T-cell (primary cell): ENCODE measurements at places on chromosomes 11 and 22. TPM values are rescaled to one million over a fixed set of nuclear protein-coding genes. Genes with fewer than 3 reads are reported as not detected.

Gene EFCAB6
- total RNA-seq, result 0.26 TPM

Gene CDC42EP2
- total RNA-seq, result 0.69 TPM

Gene OR5A1
- not detected for total RNA-seq

Gene RIC3
- total RNA-seq, result 37.5 TPM

Gene KCNQ1OT1
- total RNA-seq, result 0.35 TPM

Gene APOBEC3H
- total RNA-seq, result 1.1 TPM

Gene OR5B21
- total RNA-seq, result 0.90 TPM

Gene CCDC34
- 2.5 TPM for total RNA-seq

Gene PEX26
- total RNA-seq, result 32.9 TPM

Gene SCGB1A1
- total RNA-seq, result not detected

Gene SLCO2B1
- not detected for total RNA-seq

DNA sequence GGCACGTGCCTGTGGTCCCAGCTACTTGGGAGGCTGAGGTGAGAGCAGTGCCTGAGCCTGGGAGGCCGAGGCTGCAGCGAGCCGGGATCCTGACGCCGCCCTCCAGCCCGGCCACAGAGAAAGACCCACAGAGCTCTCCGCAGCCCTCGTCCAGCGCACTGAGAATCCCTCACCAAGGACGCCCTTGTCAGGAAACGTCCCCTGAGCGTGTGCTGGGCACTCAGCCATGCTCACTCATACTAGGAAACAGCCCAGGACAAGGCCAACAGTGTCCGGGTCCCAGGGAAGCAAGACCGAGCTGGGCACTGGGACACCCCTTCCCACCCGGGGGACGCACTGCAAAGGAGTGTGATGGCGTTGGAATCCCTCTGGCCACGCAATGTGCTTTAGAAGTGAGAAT, 14.5 kb downstream of the DEAF1 start:
- no peak for DNase-seq

DNA sequence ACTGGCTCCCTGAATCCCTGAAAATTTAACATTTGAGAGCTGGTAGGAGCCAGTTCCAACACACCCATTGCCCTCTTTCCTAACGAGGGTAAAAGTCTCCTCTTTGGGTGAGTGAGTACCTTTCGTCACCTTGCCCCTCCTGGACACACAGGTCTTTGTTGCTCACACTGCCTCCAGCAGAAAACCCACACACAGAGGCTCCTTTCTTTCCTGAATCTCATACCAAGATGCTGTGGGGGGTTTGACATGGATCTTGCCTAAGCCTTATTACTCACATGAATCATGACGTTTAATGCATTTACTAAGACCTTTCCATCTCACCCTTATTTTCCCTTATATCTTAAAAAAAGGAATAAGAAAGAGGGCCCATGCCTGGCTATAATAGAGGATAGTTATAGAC, 53.0 kb downstream of the PARVA start:
- no peak for DNase-seq

DNA sequence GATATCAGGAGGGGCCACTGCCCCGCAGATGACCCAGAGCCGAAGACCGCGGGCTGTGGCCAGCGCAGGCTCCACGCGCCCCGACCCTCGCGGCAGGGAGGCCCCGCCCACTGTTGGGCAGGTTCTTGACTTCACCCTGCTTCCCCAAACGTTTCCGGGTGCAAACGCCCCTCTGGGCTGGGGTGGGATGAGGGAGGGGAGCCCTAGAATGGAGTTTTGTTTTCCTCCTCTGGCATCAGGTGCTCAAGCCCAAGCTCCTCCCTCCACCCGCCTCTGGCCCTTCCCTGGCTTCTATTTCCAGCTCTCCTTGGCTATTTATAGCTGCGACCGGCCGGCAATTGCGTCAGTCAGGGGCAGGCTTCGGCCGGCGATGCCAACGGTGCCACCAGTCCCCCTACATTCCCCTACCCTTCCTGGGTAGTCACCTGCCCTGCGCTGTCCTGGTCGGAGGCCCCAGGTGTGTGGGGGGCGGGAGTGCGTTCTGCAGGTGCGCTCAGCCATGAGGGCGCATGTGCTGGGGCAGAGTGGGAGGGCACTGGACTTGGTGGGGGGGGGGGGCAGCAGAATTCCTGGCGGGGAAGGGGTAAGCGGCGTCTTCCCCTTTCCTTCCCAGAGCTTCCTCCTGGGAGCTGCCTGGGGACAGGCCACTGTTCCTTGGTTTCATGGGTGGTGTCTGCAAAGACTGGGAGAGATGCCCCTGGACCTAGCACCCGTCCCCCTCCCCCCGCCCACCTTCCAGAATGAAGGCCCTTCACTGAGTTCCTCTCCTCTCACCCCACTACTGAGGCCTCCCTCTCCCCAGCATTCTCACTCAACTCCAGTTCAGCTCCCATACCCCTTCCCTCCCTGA, 23.6 kb downstream of the DUSP8 start:
- no peak for DNase-seq

- no peak for DNase-seq
Observed at GRCh38 chr11:33585586-33586209, 114.9 kb downstream of the C11orf91 start.

DNA sequence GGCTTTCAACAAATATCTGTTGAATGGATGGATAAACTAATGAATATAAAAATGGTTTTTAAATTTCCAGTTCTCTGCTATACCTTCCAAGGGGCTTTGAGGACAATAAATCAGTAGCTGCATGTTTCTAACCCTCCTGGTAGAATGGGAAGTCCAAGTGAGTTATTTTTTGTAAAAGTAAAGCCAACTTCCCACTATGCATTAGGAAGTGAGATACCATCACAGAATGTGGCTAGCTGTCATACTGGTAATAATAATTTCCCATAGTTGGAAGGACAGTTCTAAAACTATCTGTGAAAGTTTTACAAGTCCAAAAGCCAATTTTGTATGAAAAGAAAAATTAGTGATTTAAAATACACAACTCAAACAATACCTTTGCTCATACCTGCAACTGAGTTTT, 50.0 kb downstream of the TMEM123 start:
- no peak for DNase-seq

- peak; percentile 63 for DNase-seq
Observed at GRCh38 chr11:14075118-14076078, 112.9 kb downstream of the SPON1 start.

DNA sequence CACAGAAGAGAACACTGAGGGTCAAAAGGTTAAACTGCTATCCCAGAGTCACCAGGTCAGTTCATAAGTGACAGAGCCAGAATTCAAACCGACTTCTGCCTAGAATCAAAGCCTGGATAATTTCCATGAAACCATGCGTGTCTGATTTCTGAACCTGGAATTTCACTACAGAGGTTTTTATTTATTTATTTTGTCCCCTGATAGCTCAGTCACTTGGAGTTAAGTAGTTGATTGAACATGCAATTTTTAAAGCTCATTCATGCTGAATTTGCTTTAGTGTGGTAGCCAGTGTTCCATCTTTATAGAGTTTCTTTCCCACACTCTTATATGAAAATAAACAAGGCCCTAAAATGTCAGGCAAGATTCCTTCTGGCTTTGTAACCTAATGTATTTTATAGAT, 93.2 kb downstream of the NAV2 start:
- DNase-seq, result no peak

- DNase-seq, result no peak
Observed at GRCh38 chr11:94533206-94533605, 10.5 kb upstream of the FUT4 start.

DNA sequence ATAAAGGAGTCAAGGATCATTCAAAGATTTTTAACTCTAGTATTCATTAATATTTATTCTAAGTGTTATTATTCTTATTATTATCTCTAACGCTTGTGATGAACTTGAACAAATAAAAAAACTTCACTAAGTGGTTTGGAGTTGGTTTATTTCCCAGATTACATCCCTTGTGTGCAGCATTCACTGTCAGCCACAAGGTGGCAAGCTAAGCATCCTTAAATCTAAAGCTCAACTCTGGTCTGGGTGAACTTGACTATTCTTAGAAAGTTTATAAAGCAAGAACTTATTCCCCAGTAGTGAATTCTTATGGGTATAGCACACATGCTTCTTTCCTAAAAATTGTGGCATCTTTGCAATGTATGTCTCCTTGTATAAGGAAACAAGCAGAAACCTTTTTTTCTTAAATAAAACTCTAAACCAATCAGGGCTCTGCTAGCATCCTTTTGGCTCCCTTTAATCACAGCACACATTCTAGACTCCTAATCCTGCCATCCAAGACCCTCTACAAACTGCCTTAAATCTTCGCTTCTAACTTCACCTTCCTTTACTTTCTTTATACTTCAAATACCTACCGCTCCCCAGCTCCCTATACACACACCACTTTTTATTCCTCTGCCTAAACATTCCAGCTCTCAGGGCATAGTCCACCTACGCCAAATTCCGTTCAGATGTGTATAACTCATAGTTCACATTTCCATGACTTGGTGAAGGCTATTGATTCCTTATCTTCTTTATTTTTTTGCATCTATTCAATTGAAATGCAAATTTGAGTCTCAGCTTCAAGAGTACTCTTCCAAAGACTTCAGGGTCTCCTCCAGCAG, 1068.8 kb downstream of the DLG2 start:
- no peak for DNase-seq

GRCh38 chr11:6419009-6419631, at the start of gene APBB1:
Gene APBB1, minus strand, starts transcription at chr11:6419094. Its CDS starts 7,747 bp downstream, at chr11:6411347.
- DNase-seq, result peak; percentile 63

DNA sequence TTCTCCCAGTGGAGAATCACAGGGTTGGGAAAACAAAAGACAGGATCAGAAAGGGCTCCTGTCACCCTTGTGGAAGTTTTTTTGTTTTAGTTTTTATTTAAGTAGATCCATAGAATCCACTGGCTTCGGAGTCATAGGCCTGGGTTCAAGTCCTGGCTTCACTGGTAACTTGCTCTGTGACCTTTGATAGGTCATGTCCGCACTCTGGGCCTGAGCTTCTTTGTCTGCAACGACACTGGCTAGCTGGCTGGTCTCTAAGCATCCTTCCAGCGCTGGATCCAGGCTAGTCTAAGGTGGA, 1.4 kb downstream of the ZFTA start:
- DNase-seq, result no peak

- no peak for DNase-seq
Observed at GRCh38 chr11:102577723-102578122, 47.2 kb upstream of the MMP7 start.

GRCh38 chr11:36253238-36253637, 36.0 kb downstream of the COMMD9 start:
- no peak for DNase-seq

GRCh38 chr11:92322225-92322624, 97.6 kb downstream of the FAT3 start:
- no peak for DNase-seq

- DNase-seq, result no peak
Observed at GRCh38 chr11:70063555-70063954, 14.6 kb upstream of the ANO1 start.

DNA sequence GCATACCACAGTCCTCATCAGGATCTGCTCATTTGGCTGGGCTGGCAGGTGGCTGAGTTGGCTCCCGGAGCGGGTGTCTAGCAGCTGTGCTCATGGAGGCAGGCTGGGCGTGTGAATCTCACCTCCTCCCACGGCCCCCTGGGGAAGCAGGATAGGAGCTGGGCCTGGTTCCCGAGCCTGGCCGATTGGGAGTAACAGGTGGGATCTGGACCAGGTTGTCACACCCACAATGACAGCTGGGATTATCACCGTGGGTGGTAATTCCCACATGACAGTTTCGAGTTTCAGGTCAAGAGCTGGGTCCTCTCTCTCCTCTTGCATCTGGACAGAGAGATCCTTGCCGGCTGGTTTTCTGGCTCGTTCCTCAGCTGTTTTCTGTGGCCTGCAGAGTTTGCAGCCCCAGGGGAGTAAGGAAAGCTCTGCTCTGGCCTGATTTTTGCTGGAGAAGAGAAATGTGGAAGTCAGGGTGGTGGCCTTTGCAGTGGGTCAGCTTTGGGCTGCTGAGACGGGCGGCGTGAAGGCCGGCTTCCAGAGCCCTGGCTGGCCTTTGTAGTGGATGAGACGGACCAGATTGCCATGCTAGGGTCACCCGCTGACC, 57.0 kb downstream of the BCR start:
- DNase-seq, result no peak

DNA sequence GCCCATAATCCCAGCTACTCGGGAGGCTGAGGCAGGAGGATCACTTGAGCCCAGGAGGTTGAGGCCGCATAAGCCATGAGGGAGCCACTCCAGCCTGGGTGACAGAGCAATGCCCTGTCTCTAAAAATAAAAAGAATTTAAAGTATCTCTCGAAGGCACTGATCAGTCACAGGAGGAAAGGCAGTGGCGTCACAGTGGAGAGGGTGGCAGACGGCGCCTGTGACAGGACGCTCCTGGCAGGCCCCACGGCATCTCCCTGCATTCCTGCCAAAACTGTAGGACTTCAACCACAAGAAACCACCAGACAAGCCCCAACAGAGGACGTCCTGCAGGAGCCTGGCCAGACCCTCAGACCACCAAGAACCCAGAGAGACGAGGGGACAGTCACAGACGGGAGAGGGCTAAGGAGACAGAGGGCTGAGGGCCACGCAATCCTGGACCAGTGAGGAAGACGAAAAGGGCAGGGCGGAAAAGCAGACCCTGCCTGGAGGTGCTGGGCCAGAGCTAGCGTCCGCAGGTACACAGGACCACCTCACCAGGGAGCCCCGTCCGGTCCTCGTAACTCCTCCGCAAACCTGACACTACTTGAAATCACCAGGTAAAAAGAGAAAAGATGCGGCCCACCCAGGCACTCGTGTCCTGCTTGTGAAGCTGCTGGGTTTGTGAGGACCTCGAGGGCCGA, 5.9 kb downstream of the RNH1 start:
- no peak for DNase-seq

GRCh38 chr22:47331750-47332149, 569.3 kb downstream of the TBC1D22A start:
- DNase-seq, result no peak

DNA sequence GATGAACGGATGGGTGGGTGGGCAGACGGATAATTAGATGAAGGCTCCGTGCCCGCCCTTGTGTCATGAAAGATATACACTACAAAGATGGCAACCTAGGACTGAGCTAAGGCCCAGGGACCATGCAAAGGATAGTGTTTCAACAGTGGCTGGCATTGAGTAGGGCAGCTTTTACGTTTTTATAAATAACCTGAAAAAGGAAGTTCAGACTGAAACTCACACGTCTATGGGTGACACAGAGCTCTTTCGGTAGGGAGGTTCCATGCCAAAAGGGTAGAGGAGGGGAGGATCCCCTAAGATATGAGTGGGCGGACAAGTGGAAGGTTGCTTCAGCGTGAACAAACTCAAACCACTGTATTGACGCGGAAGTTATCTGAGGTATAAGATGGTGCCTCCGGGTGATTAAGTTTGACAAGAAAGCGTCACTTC, 90.5 kb downstream of the UBASH3B start:
- DNase-seq, result peak; percentile 37
